ENCODE measurements at places on chromosomes 3 and 15. TPM values are rescaled to one million over a fixed set of nuclear protein-coding genes. Genes with fewer than 3 reads are reported as not detected.

DNA sequence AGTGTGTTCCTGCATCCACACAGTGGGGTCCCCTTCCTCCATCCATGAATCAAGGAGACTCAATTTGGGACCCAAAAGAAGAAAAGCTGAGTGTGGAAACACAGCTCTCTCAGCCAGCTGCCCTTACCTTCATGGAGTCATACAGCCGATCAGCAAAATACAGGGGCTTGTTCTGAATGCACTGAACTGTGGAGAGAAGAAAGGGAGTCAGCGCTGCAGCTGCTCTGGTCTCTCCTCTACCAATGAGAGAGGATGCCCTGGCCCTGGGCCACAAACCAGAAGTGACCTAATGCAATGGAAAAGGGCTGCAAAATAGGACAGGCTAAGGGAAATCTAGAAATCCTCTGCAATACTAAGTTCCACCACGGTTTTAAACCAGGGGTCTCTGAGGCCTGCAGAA is 46.7 kb downstream of the ANXA2 start:
- no peak for DNase-seq

GRCh38 chr15:63843901-63844317 is 10.2 kb upstream of the HERC1 start:
- DNase-seq, result no peak

DNA sequence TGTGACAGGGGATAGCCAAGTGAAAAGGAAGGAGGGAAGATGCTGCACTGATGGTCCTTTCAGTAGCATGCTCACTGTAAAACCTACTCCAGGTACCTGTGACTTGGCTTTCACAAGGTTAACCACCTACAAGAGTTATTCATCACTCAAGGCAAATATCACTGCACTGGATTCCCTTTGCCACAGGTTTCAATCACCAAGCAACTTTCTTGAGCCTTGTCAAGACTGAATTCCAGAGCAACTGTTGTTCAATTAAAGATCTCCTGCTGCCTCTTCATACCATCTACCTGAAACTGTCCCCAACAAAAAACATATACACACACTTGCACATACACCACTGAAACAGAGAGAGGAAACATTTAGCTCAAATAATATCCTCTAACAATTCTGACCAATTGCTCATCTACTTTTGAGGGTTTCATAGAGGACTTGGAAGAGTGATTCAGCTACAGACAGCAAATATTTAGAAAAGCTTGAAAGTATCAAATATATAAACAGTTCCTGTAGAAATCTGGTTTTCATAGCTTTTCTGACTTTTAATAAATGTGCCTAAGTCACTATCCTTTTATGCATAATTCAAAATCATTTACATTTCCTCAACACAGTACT is 6.5 kb downstream of the IGF2BP2 start:
- DNase-seq, result peak; percentile 5

The STARD9 gene
- 11.9 TPM for total RNA-seq

GRCh38 chr15:78242128-78242527 is 7.8 kb upstream of the ACSBG1 start:
- DNase-seq, result peak; percentile 51

The PLCL2 gene
- 26.4 TPM for total RNA-seq

The TRH gene
- 0.19 TPM for total RNA-seq

- DNase-seq, result peak; percentile 15
Measured at GRCh38 chr3:105157067-105157765, 209.5 kb upstream of the ALCAM start.

DNA sequence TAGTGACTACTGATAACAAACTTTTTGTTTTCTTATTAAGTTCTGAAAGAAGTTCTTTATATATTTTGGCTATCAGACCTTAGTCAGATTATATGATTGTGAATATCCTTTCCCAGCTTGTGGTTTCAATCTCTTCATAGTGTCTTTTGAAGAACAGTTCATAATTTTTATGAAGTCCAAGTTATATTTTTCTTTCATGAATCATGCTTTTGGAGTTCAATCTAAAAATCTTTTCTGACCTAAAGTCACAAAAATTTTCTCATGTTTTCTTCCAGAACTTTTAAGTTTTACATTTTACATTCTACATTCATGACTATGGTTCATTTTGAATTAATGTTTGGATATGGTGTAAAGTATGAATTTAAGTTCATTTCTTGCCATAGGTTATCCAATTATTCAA is 34.2 kb upstream of the OCA2 start:
- DNase-seq, result no peak

The CHRNA7 gene
- 14.0 TPM for total RNA-seq

DNA sequence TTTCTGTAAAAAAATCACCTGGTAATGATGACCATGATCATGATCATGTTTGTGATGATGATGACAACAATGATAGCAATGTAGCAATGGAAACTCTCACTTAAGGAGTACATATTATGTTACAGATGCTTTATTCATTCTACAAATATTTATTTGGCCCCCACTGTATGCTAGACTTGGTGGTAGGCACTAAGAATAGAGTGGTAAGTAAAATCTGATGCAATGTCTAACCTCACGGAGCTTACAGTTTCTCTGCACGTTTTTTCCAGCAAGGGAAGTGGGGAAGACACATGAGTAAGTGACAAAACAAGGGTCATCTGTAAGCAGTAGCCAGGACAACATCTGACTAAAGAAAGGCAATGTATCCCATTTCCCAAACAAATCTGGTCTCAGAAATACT is 199.4 kb upstream of the MRPL3 start:
- DNase-seq, result no peak

DNA sequence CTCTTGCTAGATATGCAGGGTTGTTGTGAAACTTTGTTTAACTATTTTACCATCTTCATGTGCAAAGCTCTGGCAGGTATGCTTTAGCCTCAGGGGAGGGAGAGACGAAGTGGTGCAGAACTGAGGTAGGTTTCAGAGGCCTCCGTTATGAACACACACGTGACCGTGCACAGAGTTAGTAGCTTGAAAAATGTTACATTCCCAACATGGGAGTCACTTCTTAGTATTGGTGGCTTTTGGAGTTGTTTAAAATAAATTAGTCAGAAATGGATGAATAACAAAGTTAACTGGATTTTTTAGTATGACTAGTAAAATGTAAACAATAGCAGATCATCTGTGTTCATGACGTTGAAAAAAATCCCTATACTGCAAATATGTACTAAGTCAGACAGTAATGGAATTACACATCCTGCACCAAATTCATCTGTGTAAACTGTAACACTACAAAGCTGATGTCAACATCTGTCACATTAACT is 279.6 kb downstream of the KLF13 start:
- DNase-seq, result no peak

DNA sequence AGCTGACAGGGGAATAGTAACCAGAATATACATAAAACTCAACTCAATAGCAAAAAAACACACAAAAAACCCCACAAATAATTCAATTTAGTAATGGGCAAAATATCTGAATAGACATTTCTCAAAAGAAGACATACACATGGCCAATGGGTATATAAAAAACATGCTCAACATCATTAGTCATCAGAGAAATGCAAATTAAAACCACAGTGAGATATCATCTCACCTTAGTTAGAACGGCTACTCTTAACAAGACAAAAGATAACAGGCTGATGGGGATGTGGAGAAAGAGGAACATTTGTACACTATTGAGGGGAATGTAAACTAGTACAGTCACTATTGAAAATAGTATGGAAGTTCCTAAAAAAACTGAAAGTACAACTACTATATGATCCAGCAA is 678.6 kb downstream of the MECOM start:
- DNase-seq, result no peak

- no peak for DNase-seq
Measured at GRCh38 chr15:101641894-101642293, 10.3 kb downstream of the TM2D3 start.

GRCh38 chr3:48236531-48236930 is 4.4 kb upstream of the ZNF589 start:
- DNase-seq, result no peak

The SERINC4 gene
- total RNA-seq, result not detected

DNA sequence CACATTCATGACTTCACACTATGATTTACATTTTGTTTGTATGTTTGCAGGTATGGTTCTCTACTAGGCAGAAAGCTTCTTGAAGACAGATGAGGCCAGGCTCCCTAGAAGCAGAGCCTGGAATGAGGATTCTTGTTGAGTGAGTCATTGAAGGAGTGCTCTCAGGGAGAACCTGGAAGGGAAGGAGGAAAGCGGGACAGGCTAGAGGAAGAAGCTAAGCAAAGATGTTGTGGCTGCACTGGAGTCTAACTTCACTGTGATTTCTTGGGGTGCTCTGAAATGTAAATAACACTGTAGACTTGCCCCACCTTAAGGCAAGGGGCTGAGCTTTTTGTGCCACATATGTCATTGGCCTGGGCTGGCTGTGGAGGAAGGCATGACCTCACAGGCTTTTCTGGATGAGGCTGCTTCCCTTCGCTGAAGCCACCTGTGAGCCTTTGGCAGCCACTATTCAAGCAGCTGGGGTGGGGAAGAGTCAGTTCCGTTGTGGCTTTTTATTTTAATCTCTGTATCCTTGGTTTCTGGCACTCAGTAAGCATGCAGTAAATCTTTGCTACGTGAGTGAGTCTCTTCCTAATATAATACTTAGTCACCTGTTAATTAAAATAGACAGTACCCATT is 307.3 kb downstream of the SV2B start:
- no peak for DNase-seq

The LCMT2 gene
- total RNA-seq, result 14.2 TPM

GRCh38 chr3:172323894-172324610 is 124.2 kb downstream of the GHSR start:
- no peak for DNase-seq

GRCh38 chr3:124520970-124521369 is 209.3 kb upstream of the UMPS start:
- DNase-seq, result no peak

GRCh38 chr3:66565301-66565700 is 64.5 kb upstream of the LRIG1 start:
- DNase-seq, result no peak

DNA sequence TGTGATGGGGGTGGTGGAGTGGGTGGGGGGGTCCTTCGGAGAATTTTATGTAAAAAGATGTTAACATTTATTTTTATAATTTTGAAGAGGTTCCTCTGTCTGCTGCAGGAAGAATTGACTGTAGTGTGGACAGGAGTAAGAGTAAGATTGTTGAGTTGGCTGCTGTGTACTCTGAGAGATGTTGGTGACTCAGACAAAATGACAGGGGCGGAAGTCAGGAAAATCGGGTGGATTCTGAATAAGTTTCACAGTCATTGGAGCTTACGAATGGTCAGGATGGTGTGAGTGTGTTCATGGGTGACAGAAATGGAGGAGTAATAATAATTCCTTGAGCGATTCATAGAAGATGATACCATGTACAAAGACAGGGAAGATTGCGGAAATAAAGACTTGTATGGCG is 420.0 kb downstream of the ROBO2 start:
- no peak for DNase-seq

The PIGBOS1 gene
- 25.0 TPM for total RNA-seq

GRCh38 chr3:133520286-133520685 is 53.2 kb upstream of the CDV3 start:
- DNase-seq, result no peak

GRCh38 chr15:88472225-88472624 is 4.7 kb downstream of the MRPS11 start:
- no peak for DNase-seq

GRCh38 chr3:54324103-54324502 is 201.8 kb downstream of the CACNA2D3 start:
- no peak for DNase-seq

The FMN1 gene
- total RNA-seq, result 2.2 TPM

The UPK1B gene
- total RNA-seq, result not detected

DNA sequence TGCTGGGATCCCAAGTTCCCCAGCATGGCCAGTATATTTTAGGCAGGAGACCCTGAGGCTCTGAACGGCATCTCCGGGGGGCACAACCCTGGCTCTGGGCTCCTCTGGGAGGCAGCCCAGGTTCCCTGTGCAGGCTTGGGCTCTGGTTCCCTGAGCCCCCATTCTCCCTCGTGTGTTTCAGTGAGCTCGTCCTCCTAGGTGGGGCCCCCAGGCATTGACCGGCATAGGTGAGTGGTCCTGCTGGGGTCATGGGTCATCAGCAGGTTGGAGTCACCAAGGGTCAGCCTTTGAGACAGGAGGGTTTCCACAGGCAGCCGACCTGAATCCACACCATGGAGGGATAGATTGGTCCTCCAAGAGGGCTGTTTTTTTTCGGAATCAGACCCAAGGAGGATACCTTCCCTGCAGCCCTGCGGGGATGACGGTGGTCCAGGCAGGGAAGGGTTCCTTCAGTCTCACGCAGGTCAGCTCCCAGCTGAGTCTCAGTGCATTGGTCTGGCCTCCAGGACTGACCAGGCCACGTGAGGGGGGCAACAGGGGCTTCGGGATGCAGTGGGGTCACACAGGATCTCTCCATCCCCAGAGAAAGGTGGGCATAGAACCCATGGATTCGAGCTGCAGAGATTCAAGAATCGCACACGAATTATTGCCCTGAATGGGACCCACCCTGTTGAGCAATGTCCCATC is 226.0 kb downstream of the SNRPN start:
- DNase-seq, result no peak

The SKOR1 gene
- total RNA-seq, result 0.09 TPM

DNA sequence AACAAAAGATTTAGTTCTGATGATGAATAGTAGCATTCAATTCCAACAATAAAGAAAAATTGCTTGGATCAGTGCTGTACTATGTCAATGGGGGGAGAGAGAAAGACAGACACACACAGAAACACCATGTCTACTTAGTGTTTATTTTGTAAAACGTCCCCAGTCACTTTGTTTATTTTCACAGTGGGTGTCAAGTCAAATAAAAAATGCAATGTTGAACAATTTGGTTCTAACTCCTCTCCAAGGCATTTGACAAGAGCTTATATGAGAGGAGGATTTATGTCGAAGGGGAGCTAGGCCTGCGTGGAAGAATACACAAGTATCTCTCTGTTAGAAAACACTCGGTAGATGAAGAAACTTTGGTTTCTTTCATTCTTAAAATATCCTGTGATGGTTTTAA is 201.7 kb upstream of the SLC2A2 start:
- no peak for DNase-seq

The SEMA3G gene
- total RNA-seq, result 3.4 TPM

GRCh38 chr15:64112904-64113303 is 17.1 kb downstream of the SNX1 start:
- DNase-seq, result no peak

- DNase-seq, result no peak
Measured at GRCh38 chr3:63624941-63625560, 27.4 kb upstream of the SNTN start.

GRCh38 chr3:139759470-139759869 is 81.7 kb upstream of the NMNAT3 start:
- DNase-seq, result no peak

GRCh38 chr15:41774882-41775417 is 666 bp downstream of the MAPKBP1 start:
- DNase-seq, result no peak

DNA sequence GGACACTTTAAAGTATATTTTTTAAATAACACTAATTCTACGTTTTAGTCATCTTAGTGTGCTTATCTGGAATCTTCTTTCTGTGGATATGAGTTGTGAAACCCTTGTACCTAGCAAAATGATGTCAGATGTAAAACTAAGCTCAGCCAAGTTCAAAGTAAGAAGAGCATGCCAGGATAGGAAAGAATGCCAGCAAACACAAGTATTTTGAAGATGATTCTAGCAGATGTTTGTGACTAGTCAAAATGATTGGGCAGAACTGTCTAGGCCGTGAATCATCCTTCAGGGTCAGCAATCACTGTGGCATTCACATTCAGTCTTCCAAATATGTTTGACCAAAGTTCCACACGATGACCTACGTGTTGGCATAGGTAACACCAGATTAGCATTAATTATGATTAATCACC is 5.4 kb upstream of the PLOD2 start:
- DNase-seq, result no peak
